ENCODE measurements at places on chromosomes 11 and 22.

GRCh38 chr22:44920183-44920582, 89.6 kb downstream of the PHF21B start:
- DNase-seq = no peak

DNA sequence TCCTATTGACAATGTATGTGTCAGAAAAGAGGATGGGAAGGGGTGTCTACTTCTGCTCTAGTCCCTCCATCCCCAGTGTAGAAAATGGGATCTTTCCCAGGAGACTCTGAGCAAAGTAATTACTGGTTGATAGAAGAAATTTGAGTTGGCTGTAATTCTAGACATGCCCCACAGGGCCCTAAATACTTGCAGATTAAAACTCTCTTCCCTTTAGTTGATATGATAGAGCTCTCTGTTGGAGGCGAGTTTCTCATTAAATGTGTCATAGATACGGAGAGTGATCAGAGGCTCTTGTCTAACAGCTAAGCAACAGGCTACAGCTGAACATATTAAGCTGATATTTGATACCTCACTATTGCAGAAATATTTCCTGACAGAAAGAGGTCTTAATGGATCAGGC, 32.9 kb downstream of the OR52E1 start:
- no peak for DNase-seq

GRCh38 chr22:43295173-43295572, 48.0 kb downstream of the SCUBE1 start:
- DNase-seq = no peak

- peak; percentile 81 for DNase-seq
Measured at GRCh38 chr11:101127699-101128570, 1.7 kb downstream of the PGR start.

GRCh38 chr11:1438967-1439330, 47.6 kb downstream of the MOB2 start:
- no peak for DNase-seq

- no peak for DNase-seq
Measured at GRCh38 chr11:120548682-120549209, 37.2 kb downstream of the GRIK4 start.

- DNase-seq = no peak
Measured at GRCh38 chr11:76787911-76788596, 4.9 kb downstream of the TSKU start.

DNA sequence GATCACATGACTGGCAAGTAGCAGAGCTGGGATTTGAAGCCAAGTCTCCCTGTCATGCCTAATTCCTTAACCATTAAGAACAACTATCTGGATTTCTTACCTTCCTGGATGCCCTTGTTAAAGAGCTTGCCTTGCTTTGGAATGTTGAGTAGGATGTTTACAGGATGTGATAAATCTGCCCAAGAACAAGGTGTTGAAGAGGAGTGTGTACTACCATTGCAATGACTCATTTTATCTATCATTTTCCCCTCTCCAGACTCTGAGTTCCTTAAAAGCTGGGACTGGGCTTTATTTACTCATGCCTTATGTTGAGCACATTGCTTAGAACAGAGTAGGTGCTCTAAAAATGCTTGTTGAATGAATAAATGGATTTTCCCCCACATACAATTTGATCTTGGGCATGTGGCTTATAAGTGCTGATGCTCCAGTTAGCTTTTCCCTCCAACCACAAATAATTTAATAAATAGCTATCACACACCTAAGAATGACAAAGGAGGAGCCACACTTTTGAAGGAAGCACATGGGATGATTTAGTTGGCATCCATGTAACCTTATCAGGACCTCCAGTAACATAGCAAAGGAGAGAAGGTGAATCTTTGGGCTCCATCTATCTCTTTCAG, 268.6 kb upstream of the SESN3 start:
- peak; percentile 65 for DNase-seq

GRCh38 chr11:46728659-46729040, 9.6 kb downstream of the F2 start:
- DNase-seq = no peak

DNA sequence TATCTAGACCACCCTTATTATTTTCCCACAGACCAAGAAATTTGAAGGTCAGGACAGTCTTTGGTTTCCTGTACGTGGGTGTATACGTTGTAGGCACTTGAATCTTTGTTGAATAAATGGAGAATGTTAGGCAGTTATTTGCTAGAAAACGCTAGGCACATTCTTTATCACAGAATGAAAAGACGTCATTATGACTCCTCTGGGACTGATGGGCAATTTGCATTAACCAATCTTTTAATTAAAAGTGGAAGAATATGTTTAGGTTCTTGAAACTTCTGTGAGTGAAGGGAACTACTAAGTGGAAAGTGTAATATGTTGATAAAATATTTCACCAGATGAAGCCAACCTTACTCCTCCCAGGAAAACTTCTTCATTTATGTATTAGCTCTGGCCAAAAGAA, 5.7 kb downstream of the CAT start:
- no peak for DNase-seq

DNA sequence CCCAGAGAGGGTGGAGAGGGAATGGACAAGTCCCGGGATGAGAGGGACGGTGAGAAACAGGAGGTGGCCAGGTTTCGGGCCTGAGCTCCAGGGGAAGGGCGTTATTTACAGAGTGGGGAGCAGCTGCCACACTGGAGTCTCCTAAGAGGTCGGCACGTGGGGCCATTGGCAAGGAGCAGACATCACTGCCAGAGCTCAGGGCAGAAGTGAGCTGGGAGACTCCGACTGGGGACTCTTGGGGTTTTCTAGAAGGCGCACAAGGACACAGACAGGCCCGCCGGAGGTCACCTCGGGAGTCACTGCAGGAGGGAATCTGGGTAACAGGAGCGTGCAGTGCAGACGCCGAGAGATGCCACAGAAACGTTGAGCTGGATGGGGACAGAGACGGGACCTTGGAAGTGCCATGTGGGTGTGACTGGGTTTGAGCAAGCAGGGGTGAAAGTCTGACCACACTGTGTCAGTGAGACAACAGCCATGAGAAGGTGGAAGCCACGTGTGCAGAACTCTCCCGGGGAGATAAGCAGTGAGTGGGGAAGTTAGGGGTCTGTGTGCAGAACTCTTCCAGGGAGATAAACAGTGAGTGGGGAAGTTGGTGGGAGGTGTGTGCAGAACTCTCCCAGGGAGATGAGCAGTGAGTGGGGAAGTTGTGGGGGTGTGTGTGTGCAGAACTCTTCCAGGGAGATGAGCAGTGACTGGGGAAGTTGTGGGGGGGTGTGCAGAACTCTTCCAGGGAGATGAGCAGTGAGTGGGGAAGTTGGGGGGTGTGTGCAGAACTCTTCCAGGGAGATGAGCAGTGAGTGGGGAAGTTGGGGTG, 187.5 kb downstream of the SHANK2 start:
- no peak for DNase-seq

DNA sequence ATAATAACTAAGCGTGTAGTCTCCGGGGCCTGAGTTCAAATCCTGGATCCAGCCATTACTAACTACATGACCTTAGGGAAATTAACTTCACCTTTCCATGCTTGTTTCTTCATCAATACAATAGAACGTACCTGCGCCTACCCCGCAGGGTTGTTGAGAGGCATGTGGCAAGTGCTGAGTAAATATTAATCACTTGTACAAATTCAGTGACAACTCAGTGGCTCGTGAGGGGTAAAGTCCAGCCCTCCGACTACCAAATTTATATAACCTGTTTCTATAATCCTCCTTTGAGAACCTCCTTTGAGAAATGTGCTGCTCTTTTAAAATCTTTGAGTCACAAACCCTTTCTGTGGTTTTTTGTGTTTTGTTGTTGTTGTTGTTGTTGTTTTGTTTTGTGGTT, 49.8 kb downstream of the FEZ1 start:
- peak; percentile 64 for DNase-seq

GRCh38 chr22:24526191-24526590, 28.7 kb downstream of the GUCD1 start:
- DNase-seq = no peak

DNA sequence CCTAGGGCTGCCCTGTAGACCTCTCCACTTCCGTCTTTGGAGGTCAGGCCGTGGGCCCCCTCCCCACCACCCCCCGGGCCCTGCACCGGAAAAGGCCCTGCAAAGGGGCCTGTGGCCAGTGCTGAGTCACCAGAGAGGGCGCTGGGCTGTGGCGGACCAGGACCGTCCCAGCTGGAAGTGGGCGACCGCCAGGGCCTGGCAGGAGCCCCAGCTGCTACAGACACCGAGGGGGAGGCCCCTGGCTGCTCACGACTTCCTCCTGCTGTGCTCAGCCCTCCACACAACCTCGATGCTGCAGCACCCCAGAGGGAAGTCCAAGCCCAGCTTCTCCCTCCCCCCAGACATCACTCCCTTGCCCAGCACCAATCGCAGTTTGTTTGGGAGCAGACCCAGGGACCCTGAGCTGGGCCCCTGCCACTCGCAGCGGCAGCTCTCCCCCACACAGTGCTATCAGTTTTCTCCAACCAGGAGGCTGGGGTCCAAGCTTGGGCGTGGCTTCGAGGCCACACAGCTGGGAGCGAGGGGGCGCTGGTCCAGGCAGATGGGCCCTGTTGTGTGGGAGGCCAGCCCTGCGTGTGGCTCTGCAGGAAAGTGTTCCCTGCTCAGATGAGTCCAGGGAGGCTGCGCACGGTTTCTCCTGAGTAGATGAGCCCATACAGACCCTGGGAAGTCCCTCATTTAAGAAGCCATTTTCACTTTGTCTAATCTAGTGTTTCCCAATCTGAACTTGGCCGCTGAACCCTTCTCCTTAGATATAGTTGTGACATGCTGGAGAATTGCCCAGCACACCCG, 5.6 kb upstream of the SH3BP1 start:
- peak; percentile 52 for DNase-seq

DNA sequence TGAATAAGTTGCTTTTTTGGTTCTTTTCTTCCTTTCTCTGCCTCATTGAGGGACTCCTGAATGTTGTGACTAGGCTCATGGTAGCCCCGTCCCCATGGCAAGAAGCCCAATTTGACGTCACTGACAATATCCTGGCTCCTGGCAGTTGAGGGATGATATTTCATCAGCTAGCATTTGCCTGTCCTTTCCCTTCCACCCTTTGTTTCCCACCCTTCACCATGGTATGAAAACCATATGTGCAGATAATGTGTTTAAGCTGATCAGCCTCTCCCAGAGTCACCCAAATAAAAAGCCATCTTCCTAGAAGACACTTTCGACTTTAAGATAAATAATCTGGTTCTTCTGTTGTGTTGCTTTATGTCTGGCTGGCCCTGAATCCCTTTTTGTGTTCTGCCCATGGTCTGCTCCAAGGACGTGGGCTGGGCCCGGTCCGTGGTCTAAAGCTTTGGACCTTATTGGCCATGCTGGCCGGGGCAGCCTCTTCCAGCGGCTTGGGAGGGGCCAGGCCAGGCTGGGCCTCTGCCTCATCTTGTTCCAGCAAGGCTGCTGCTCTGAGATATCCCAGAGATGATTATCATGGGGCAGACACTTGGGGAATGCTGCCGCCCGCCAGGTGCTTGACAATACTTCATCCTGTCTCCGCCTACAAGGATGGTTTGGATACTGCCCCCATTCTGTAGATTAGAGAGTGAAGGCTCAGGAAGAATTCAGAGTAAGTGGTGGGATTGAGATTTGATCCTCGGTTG, 5.1 kb downstream of the TSPAN18 start:
- DNase-seq = no peak

- DNase-seq = peak; percentile 46
Measured at GRCh38 chr11:76239483-76240160, 33.3 kb upstream of the WNT11 start.

- DNase-seq = peak; percentile 91
Measured at GRCh38 chr11:113991718-113992458, 17.0 kb downstream of the HTR3A start.

DNA sequence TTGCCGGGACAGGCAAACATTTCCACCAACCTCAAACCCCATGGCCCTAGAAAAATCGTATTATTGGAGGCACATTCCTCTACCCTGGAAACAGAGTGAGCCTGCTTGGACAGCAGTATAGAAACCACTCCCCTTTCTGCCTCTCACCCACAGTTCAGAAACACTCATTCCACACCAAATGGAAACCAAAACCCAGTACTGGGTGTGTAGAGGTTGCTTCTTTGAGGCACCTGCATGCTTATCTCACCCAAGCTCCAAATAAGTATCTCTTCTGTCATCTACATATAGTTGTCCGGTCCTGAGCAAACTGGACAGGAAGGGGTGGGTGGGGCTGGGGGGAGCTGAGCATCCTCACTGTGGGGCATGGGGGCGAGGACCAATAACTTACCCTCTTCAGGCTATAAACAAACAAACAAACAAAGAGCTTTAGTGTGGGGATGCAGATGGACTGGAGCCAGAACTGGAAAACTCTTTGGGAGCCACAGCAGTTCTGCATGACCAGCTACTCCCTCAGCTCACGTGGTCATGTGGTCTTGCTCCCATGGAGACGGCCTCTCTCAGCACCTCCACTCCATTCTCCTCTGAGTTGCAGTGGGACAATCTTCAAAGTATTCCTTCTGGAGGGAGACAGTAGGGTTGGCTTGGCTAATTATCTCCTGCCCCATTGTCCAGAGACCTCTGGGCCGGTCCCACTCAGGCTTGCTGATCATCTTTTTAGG, 1.0 kb upstream of the PLAAT2 start:
- peak; percentile 56 for DNase-seq

GRCh38 chr11:32231909-32232493, 141.1 kb downstream of the RCN1 start:
- peak; percentile 60 for DNase-seq

DNA sequence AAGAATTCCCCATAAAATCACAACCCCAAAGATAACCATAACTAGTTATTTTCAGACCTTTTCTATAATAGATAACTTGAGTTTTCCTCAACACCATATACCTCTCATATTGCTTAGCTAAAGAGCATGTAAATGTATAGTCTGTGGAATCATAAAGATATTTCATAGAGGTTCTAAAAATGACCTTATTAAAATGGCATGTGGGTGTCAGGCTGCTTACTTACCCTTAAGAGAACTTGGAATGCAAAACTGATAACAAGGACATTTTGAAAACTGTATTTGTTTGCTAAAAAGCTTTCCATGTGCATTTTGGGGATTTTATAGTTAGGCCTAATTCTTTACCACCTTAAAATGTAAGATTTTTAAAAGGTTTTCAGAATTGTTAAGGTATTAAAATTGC, 4.7 kb downstream of the SIK2 start:
- no peak for DNase-seq

GRCh38 chr11:77479746-77480352, 6.0 kb upstream of the PAK1 start:
- DNase-seq = no peak

- no peak for DNase-seq
Measured at GRCh38 chr11:73164803-73165540, 22.9 kb upstream of the FCHSD2 start.

DNA sequence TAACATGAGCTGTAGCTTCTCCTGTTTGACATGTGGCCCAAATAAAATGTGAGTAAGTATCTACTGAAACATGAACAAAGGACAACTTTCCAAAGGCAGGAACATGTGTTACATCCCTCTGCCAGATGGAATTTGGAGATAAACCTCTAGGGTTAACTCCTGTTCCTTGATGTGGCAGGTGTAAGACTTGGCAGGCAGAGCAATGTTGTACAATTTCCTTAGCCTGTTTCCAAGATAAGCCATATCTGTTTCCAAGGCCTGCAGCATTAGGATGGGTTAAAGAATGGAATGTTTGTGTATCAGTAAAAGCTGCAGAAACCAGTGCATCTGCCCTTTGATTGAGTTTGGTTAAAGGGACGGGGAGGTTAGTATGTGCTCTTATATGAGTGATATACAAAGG, 8.8 kb upstream of the DNAJB13 start:
- no peak for DNase-seq
